Astrocyte of the hippocampus (primary cell): ENCODE measurements at places on chromosomes 4 and X.

DNA sequence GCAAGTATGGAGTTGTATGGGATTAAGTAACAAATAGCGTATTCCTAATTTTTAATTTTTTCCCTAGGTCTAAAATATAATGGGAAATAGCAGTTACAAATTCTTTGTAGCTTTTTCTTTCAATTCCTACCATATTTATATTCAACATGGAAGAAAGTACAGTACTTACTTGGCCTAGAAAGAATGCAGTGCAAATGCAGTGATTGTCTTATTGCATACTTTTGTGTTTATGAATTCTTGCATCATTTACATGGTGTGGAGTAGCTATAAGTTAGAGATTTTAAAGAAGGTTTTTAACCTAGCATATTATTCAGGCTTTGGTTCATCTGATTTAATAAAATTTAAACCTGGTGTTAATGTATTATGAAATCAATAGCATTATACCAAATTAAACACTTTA is 263.3 kb downstream of the BMPR1B start:
- no peak for DNase-seq

- DNase-seq, result no peak
Observed at GRCh38 chr4:86967073-86967472, 32.3 kb downstream of the AFF1 start.

DNA sequence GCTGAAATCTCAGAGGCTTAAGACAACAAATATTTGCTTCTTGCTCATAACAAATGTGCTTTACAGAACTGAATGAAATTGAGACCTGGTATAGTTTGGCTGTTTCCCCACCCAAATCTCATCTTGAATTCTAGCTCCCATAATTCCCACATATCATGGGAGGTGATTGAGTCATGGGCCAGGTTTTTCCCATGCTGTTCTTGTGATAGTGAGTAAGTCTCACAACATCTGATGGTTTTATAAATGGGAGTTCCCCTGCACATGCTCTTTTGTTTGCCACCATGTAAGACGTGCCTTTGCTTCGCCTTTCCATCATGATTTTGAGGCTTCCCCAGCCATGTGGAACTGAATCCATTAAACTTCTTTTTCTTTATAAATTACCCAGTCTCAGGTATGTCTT is 221.1 kb upstream of the DIPK2B start:
- no peak for DNase-seq

GRCh38 chr4:43146198-43146597 is 253.7 kb downstream of the GRXCR1 start:
- DNase-seq, result no peak

DNA sequence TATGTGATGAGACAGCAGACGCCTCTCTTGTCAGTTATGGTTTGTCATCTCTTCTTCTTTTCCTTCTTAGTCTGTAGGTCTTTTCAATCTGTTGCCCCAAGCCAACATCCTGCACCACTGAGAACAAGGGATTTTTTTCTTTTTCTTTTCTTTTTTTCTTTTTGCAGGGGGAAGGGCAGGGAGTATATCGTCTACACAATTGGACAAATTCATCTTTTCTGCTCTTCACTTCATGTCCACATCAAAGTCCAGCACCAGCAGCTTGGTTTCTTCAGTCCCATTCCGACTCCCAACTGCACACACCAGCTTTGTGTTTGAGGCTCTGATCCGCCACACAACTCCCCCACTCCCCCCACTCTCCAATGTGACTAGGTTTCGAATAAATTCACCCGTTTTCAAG is 213.2 kb downstream of the FBXW7 start:
- DNase-seq, result no peak

GRCh38 chrX:19628011-19628575 is 112.8 kb upstream of the MAP3K15 start:
- peak; percentile 37 for DNase-seq

- DNase-seq, result peak; percentile 78
Observed at GRCh38 chr4:121726642-121727268, 30.0 kb upstream of the ANXA5 start.

- DNase-seq, result peak; percentile 70
Observed at GRCh38 chr4:87985097-87985886, 9.8 kb downstream of the SPP1 start.

GRCh38 chrX:150504397-150505182 is 63.8 kb upstream of the MTM1 start:
- peak; percentile 30 for DNase-seq

DNA sequence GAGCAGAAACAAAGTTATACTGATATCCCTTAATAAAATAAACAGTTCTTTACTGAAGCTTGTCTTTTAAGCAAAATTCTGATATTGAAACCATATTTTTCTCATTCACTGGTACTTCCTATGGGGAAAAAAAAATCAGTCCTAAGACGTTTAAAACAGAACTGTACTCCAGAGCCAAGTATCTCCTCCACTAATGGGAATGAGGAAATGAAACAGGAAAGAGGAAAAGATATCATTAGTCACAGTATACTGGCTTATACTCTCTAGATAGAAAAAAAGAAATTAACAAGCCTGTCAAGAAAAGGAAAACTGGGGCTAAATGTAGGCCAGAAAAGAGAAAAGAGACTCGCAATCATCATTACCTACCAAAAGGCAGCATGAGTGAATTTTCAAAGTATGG is 252.7 kb downstream of the CENPC start:
- no peak for DNase-seq

GRCh38 chr4:108361446-108361820 is 192.7 kb upstream of the LEF1 start:
- DNase-seq, result no peak
